Muscle of back (tissue), 13 donors: ENCODE measurements at places on chromosomes 6 and 20. TPM values are rescaled to one million over a fixed set of nuclear protein-coding genes. Genes with fewer than 3 reads are reported as not detected.

DNA sequence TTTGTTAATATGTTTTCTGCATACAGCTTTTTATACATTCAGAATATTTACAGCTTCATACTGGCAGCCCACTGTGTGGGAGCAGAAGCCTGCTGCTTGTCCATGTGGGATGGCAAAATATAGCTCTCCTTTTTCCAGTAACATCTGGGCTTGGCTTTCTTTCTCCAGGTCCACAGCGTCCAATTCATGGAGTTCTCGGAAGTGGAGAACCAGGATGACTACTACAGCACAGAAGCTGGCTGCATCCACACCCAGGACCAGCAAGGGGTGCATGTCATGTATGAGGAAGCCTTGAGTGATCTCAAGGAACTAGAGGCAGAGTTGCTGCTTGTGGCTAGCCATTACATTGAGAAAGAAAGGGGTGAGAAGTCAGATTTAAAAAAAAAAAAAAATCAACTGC, 143.1 kb downstream of the CD164 start:
- peak; percentile 53 for DNase-seq

GRCh38 chr6:28732052-28732451, 191.7 kb downstream of the TRIM27 start:
- DNase-seq, result no peak

GRCh38 chr6:125245523-125246264, 56.1 kb downstream of the HDDC2 start:
- no peak for DNase-seq

DNA sequence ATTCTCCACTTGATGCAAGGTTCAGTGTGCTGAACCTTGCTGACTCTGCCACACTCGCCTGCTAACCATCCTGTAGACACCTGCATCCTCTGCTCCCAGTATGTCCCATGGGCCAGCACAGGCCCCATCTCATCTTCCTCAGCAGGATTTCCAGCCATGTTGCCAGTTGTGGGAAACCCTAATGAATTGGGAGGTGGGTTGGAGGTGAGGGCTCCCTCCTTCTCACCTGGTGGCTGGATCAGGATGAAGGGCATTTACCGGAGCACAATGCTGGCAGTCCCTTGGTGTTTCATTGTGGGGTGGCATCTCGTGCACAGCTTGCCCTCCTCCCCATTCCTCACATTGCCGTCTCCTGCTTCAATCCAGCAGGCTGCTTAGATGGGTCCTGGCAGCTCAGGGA, 204.3 kb upstream of the FOXQ1 start:
- no peak for DNase-seq

- no peak for DNase-seq
These were observed 777.5 kb upstream of the EPHA7 start for GRCh38 chr6:94196891-94197290.

- DNase-seq, result no peak
These were observed 8.5 kb upstream of the GDF5 start for GRCh38 chr20:35446356-35447078.

- no peak for DNase-seq
These were observed 18.3 kb downstream of the VAPB start for GRCh38 chr20:58407201-58407873.

DNA sequence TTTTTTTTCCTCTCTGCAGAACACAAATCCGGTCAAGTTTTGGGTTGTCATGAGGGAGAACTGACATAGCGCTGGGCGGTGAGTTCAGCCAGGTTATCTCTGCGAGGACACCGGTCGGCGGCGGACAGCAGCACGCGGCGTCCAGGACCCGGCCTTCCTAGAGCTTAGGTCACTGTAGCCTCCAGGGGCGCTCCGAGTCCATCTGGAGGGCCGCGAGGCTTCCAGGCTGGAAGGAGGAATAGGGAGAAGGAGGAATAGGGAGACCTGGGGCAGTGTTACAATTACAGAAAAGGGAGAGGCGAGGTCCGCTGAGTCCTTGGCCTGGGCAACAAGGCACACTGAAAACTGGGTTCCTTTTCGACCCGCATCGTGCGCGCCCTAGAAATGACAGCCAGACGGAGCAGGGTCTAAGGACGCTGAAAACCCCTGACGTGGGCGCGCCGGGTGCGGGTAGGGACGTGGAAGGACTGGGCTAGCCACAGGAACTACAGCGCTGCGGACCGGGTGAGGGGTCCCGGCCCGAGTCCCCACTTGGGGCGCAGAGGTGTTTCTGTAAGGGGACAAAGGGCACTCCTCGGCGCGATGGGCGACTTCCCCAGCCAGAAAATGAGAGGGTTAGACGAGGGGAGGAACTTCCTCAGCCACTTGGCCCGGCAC, 536 bp upstream of the FNDC1 start:
- peak; percentile 74 for DNase-seq

DNA sequence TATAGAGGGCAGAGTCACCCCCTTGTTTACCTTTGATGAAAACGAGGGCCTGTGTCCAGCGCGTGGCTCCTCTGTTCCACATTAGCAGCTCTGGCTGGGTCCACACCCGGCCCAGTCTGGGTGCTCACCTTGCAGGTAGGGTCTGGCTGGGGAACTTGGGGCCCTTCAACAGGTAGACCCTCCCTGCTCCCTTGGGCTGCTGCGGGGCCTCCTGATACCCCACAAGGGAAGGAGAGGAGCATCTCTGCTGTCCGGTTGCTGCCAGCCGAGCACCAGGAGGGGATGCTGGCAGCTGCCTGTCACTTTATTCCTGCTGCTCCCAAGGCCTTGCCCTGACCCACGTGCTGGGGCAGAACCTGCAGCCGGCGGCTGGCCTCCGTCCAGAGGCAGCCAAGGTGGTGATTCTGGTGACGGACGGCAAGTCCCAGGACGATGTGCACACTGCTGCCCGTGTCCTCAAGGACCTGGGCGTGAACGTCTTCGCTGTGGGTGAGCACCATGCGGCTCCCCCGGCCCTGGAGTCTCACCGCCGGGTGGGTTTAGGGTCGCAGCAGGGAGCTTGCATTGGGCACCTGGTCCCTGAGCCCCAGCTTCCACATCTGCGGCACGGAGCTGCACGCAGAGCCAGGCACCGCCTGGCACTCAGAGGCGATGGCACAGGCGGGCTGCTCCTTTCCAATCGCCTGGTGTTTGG, 15.4 kb downstream of the COL20A1 start:
- no peak for DNase-seq

GRCh38 chr20:8427419-8428040, 295.5 kb downstream of the PLCB1 start:
- DNase-seq, result no peak

GRCh38 chr20:17868151-17868550, 100.4 kb downstream of the SNX5 start:
- DNase-seq, result no peak

DNA sequence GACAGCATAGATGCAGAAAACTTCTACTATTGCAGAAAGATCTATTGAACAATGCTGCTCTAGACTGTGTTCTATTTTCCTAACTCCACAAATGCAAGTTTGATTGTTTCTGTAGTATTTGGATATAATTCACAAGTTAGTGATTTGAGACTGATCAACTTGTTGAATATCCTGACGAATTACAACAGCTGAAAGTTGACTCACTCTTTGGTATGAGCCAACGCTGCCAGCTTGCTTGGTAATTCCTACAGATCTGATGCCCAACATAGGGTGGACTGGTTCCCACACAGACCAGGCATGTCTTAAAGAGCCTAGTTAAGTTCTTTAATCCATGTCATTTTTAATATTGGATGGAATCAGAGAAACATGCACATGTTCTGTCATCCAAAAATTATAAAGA, 231.0 kb upstream of the RAB32 start:
- peak; percentile 52 for DNase-seq

DNA sequence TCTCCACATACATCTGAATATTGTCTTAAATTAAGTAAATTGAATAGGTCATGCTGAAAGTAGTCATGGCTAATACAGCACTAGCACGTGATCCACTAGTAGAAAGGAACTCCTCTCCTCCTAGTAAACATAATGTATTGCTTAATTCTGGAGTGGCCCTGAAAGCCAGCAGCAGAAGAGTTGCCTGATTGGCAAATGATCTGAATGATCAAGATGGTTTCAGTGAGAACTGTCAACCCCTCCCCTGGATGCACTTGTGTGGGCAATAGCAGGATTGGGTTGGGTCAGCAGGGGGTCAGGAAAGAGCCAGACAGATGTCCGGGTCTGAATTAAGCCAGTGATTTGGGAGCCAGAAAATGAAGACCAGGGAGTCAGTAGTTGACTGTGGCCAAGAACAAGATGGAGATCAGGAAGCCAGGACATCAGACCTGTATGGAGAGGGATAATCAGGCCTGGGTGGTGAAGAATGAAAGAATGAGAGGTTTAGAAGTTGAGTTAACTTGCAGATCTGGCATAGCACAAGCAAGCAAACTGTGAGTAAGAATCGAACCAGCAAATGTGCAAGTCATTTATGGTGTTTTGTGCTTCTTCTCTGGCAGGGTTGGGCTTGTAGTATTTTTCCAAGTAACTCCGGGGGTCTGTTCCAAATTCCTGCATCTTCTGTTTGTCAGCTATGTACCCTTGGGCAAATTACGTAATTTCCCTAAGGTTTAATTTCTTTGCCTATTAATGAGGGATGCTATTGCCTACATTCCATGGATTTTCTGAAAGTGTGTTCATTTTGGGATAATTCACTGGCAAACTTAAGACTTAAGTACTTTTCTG, 304.9 kb downstream of the CD109 start:
- DNase-seq, result peak; percentile 26

DNA sequence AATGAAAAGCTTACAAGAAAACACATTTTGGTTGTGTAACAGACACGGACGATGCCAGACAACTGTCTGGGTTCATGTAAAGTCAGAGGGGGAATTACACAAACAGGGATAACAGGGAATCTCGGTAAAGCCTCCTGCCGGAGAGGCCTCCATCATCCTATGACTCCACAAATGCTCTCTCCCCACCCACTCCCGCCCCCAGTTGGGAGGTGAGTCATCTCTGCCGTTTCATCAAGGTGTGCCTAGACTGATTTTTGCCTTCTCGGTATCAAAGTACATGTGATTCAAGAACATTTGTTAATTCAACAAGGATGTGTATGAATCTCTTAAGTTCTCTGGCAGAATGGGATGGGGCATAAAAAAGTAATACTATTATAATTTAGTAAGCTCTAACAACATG, 304.9 kb upstream of the PRDM1 start:
- no peak for DNase-seq

- no peak for DNase-seq
These were observed 76.0 kb upstream of the BMP2 start for GRCh38 chr20:6691516-6691915.

DNA sequence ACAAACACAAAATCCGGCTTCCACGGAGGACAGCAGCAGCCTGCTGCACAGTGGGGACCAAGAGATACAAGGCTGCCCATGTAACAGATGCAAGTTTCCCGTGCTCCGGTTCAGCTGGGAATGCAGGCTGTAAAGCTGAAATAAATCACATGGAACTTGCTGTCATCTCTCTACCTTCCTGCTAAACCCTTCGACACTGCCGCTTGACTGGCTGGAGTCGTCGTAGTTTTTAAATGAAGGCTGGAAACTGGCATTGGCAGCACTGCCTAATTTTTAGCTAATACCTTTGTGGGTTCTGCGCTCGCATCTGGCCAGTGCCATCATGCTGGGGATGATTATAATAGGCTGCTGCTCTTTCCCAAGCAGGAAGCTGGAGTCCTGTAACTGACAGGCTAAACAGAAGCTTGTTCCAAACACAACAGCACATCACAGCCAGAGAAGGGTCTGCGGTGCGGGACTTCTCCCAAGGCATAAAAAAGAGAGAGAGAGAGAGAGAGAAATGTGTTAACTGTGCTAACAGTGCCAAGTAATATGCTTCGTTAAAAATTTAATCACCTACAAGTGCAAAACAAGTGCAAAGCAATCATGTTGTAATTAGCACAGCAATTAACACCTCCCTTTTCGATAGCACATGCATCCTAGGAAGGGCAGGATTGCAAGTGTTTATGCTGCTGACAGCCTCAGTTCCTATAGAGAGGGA, 146.1 kb downstream of the TFAP2A start:
- no peak for DNase-seq

- DNase-seq, result no peak
These were observed 19.2 kb upstream of the FAM83C start for GRCh38 chr20:35311409-35311808.

DNA sequence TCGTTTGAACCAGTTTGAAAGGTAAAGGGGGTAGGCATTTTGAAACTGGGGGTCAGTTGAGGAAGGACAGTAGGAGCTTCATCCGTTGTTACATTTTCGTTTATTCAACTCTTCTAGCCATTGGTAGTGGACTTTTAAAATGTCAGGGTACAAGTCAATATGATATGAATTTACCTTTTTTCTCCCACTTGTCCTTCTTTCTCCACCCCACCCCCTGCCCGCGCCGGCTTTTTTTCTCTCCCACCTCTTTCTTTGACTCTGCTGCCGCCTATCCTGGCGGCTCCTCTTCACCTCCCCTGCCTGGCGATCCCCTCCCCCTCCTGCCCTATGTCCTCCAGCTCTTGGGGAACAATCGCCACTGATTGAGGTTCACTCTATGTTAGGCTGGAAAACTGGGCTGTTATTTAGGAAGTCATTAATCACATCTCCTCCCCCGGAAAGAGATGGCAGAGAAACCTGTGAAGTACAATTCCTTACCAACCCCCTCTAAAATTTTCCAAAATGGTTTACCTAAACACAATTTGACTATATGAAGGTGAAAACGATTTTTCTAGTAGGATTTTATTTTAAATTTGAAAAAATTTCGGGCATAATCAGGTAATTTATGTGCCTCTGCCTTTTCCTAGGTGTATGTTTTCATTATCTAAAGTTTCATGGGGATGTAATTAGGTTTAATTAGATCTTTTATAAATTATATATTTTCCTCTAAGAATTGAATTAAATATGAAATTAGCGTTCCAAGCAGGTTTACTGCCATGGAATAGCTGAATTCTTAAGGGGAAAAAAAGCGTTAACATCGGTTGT, 778 bp upstream of the LIN28B start:
- DNase-seq, result no peak

The EYS gene
- 0.44 TPM for polyA plus RNA-seq

The HCRTR2 gene
- polyA plus RNA-seq, result 0.11 TPM

The PRSS16 gene
- polyA plus RNA-seq, result not detected

The LRRC73 gene
- 0.13 TPM for polyA plus RNA-seq

The FAM83D gene
- 7.8 TPM for polyA plus RNA-seq

The FOXS1 gene
- 8.2 TPM for polyA plus RNA-seq

The JARID2 gene
- 12.1 TPM for polyA plus RNA-seq

The IRF4 gene
- polyA plus RNA-seq, result 0.58 TPM

The SNAP25 gene
- polyA plus RNA-seq, result 2.7 TPM

The RHAG gene
- polyA plus RNA-seq, result 1.2 TPM

The SNPH gene
- 6.3 TPM for polyA plus RNA-seq

The PRKN gene
- polyA plus RNA-seq, result 3.4 TPM
